CD4-positive, alpha-beta T cell treated with Interleukin-4 for 1 hour (primary cell): ENCODE measurements at places on chromosomes 7 and 10.

- no peak for DNase-seq
These were observed 2.9 kb downstream of the FZD8 start for GRCh38 chr10:35639021-35639727.

DNA sequence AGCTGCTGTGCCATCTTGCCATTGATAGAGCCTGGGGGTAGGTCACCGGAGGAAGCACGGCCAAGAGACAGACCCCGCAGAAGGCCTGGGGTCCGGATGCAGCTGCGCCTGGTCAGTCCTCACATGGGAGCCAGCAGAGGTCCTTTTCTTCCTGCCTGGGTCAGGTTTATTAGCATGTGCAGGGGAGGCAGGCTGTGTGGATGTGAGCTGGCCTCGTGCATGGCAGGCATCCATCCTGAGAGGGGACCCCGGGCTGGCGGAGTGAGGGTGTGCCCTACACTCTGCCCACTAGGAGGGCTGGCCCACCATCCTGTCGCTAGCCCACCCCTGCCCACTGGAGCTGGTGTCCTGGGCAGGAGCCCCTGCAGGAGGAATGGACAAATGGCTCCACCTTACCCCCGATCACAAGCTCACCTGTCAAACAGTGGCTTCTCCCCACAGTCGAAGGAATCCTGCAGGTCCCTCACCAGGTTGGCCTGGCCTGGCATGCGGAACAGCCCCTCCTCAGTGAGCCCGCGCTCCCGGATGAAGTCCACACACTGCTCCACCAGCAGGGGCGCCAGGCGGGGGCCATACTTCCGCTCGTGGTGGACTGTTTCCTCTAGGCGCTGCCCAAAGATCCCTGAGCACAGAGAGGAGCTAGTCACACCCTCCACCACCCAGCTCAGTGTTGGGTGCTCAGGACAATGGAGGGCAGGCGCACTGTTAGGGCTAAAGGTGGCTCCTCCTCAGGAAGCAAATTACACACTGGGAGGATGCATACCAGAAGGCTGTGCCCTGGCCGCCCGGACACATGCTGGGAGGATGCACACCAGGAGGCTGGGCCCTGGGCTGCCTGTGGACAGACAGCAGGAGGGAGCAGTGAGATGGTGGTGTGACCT is 145.4 kb downstream of the ARHGAP22 start:
- peak; percentile 11 for DNase-seq

GRCh38 chr7:106731646-106732444 is 70.9 kb upstream of the CCDC71L start:
- no peak for DNase-seq

DNA sequence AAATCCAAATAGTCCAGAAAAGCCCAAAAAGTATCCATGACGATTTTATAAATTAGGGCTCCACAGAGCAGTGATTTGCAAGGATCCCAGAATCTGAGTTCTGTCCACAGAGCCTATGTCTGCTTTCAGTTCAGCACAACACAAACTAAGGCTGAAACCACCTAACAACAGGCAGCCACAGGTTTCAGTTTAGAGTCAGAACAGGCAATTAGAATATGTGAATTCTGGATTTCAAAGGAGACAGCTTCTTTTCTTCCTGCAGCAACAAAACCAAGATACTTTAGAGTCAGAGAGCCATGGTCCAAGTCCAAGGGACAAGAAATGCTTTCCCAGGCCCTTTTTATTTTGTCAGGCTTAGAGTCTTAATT is 23.6 kb downstream of the IFIT3 start:
- DNase-seq: no peak

DNA sequence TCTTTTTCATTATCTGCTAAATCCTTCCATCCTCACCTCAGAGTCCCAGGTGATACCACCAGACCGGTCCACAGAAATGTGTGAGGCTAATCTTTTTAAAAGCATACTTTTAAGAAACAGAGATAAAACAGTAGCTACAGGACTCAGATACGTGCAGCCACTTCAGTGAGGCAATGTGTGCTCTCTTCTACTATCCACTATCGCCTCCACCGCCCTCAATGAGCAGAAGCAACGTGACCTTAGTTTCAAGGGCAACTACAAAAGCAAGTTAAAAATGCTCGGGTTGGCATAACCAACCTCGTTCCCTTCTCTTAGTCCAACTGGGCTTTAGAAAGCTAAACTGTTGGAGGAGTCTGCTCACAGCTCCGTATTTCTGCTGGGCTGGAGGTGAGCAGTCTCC is 4.2 kb downstream of the FGFR2 start:
- DNase-seq: no peak

DNA sequence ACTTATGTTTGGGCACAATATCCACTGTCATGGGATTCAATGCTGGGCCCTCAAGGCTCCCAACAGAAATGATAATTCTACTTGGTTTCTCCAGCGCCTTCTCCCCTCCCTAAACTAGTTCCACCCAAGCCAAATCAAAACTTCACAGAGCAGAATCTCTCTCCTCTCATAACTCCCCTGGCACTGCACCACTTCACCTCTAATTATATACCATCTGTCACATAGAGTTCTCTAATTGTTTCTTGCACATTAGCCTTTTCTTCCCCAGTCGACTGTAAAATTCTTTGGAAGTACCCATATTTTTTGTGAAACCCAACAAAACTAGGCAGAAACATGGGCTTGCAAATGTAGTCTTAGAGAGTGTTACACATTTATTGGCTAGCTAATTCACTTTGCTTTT is 8.1 kb downstream of the SGMS1 start:
- DNase-seq: no peak

- DNase-seq: no peak
These were observed 14.4 kb downstream of the MARCHF5 start for GRCh38 chr10:92305133-92306072.

DNA sequence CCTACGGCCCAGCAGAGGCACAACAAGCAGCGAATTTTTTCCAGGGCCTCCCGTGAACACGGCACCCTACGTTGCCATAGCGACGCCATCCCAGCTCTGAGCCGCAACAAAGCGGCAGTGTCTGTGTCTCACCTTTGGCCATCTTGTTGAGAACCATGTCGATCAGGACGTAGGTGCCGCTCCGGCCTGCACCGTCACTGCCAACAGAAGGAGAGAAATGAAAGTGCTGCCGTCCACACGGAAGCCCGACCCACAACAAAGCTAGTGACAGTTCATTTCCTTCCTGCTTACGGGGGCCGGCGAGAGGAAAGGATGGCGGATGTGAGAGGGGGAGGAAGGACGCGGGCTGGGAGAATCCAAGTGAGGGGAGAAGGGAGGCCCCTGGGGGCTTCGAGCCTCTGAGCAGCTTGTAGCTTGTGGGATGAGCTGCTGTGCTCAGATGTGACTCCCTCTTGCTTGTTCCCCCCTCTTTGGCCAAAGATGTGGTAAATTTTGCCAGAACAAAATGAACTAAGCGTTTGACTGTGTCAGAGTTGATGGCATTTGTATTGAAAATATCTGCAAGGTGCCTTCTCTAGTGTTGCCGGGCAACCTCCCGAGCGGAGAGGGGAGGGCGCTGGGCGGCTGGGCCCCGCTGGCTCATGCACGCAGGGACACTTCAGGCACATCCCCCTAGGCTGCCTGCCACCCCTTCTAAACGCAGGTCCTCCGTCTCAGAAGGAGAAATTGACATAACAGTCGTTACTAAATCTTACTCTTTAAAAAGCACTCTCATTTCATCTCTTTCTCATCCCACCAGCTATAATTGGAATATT is 232.2 kb downstream of the DNAJB6 start:
- DNase-seq: peak; percentile 60

- peak; percentile 24 for DNase-seq
These were observed 739 bp upstream of the MEST start for GRCh38 chr7:130490888-130491804.

GRCh38 chr10:42875798-42876341 is 93.3 kb downstream of the BMS1 start:
- DNase-seq: no peak

GRCh38 chr10:75012471-75012870 is 99.0 kb upstream of the SAMD8 start:
- no peak for DNase-seq

- no peak for DNase-seq
These were observed 101.9 kb upstream of the HABP2 start for GRCh38 chr10:113450906-113451305.

GRCh38 chr7:99112097-99112496 is 31.8 kb downstream of the SMURF1 start:
- DNase-seq: no peak

DNA sequence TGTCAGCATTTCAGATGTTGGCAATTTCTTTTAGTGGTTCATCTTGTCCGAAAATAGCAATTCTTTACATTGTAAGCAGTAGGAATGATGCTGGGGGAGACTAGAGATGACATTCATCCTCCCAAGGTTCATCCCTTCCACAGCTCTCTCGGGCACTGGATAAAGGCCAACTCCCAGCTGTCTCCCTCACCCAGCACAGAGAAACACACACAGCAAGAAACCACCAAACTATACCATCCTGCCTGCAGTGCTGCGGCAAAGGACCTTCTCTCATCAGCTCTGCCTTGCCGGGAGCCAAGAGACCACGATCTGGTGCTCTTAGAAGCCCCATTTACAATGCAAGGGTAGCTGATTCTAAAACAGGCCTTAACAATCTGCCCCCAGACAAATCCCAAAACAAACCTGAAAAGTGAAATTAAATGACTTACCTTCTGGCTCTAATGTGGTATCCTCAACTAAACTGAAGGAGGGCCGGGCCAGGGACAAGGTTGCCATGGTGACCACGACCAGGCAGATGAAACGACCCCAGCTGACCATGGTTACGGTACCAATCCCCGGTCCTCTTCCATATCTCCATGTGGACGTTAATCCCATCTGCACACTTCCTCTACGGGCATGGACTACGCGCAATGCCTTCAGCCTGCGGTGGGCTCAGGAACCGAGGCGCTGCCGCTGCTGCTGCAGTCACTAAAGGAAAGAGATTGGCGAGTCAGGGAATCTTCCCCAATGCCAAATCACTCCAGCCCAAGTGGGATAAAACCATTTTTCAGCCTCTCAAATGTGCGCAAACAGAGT is 4.8 kb downstream of the FGFR2 start:
- DNase-seq: no peak

GRCh38 chr10:310976-311639 is 175.9 kb downstream of the ZMYND11 start:
- no peak for DNase-seq

GRCh38 chr7:31882187-31882586 is 188.0 kb downstream of the PDE1C start:
- DNase-seq: no peak

DNA sequence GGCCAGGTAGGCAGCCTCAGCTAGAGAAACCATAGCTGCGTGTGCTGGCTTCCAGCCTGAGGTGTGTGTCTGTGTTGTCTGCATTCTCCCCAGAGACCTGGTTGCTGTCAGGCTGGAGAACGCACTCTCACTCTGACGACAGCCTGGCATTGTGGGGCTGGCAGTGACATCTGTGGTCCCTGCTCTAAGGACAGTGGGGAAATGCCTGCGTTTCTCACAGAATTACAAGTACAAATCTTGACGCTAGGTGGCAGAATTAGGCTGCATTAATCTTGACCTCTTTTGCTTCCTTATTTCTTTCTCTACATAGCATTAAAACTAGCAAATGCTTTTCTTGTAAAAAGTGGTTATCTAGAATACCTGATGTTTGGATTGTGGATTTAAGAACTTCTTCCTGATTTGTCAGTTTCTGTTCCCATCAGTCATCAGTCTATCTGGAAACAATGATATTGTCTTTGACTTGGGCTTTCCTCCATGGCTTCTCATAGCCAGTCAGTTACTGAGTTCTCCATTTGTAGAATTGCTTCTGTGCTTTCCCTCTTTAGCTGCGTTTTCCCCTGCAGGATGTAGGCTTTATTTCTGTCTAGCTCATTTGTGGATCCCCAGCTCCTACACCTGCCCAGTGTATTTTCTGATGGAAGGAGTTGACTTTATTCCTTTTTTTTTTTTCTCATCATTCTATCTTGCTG is 86.0 kb downstream of the FANK1 start:
- peak; percentile 45 for DNase-seq

GRCh38 chr7:155338632-155339320 is 41.1 kb downstream of the INSIG1 start:
- peak; percentile 22 for DNase-seq

DNA sequence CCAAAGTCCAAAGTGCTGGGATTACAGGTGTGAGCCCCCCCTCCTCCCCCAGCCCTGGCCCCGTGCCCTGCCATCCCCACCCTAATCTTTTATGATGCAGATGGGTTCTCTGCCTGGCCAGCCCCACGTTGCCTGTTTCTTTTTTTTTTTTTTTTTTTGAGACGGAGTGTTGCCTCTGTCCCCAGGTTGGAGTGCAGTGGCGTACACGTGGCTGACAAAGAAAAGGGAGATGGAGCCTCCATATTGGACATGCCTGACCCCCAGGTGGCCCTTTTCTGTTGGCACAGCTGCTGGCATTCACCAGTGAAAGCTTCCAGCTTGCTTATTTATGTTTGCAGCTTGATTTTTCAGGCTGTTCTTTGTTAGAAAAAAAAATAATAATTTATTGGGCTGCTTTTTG is 235.3 kb downstream of the CCDC3 start:
- DNase-seq: no peak

- no peak for DNase-seq
These were observed 20.0 kb downstream of the PODXL start for GRCh38 chr7:131536361-131536849.

- no peak for DNase-seq
These were observed 204.7 kb downstream of the CNTNAP2 start for GRCh38 chr7:146321301-146321700.

DNA sequence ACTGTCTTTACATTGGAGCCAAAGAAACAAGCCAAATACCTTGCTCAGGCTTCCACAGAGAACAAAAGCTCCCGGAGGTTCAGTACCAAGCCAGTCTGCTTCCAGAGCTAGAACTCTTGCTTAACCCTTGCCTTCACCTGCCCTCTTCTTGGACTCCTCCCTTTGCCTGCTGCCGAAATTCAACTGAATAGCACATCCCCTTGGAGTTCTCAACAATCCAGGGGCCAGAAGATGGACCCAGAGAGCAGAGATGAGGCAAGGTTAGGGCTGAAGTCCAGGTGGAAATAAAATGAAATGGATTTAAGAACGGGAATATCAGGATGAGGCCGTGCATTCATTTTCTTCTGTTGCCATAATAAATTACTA is 876 bp upstream of the PIK3AP1 start:
- no peak for DNase-seq

GRCh38 chr10:80264081-80265056 is 25.1 kb downstream of the MAT1A start:
- DNase-seq: no peak

GRCh38 chr10:89985446-89985845 is 284.1 kb downstream of the KIF20B start:
- no peak for DNase-seq

DNA sequence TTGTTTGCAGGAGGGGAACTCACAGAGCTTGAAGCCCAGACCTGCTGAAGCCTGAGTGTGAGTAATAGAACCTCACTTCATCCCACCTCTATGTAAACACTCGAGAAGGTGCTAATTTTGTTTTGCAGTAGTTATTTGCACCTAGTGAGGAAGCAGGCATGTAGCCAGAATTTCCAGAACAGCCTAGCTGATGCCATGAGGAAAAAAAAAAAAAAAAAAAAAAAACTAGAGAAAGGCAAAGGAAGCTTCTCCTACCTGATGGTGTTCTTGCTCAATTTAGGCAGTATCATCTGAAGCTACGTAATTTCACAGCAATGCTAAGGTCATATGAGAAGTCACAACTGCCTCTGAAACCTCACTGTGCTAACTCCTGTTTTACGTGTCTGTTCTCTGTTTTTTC is 13.6 kb upstream of the GPR37 start:
- DNase-seq: no peak

GRCh38 chr10:110492069-110492822 is 5.5 kb upstream of the DUSP5 start:
- DNase-seq: no peak

- peak; percentile 29 for DNase-seq
These were observed 29.5 kb downstream of the MIOS start for GRCh38 chr7:7596176-7596575.

- DNase-seq: no peak
These were observed 47.8 kb downstream of the NOD1 start for GRCh38 chr7:30430777-30431176.
